ENCODE measurements at places on chromosomes 7 and 10. TPM values are rescaled to one million over a fixed set of nuclear protein-coding genes. Genes with fewer than 3 reads are reported as not detected.

The LEP gene
- total RNA-seq: not detected

GRCh38 chr10:66837335-66837734 lies 88.5 kb upstream of the LRRTM3 start:
- no peak for DNase-seq

DNA sequence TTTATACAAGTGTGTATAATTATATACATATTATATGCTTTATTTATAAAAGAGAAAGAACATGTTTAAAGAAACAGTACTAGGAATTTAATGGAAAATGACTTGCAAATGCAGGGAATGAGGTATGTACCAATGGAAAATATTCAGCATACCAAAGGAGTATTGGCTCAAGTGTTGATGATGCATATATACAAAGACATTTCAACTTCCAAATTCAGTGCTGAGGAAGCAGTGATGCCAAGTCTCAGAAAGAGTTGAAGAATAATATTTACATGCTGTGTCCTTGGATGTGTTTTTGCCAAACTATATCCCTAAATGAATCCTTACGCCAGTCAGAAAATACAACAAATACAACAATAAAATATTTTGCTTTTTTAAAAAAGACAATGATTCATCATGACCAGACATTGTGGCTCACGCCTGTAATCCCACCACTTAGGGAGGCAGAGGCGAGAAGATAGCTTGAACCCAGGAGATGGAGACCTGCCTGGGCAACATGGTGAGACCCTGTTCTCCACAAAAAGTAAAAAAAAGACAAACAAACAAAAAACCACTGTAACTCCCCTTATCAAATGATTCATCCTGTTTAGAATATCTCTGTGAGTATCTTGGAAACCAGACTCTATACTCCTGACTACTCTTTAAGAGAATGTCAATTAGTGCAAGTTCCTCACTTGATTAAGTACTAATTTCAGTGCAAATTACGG lies 157.2 kb downstream of the CHRM2 start:
- DNase-seq: no peak

- no peak for DNase-seq
Measured at GRCh38 chr7:44132039-44132438, 8.7 kb upstream of the POLD2 start.

The GTF2IRD1 gene
- total RNA-seq: 13.6 TPM

The RADIL gene
- total RNA-seq: 3.4 TPM

- no peak for DNase-seq
Measured at GRCh38 chr7:85573844-85574243, 387.0 kb upstream of the SEMA3D start.

GRCh38 chr10:112369495-112370423 lies 4.2 kb upstream of the ACSL5 start:
- no peak for DNase-seq

DNA sequence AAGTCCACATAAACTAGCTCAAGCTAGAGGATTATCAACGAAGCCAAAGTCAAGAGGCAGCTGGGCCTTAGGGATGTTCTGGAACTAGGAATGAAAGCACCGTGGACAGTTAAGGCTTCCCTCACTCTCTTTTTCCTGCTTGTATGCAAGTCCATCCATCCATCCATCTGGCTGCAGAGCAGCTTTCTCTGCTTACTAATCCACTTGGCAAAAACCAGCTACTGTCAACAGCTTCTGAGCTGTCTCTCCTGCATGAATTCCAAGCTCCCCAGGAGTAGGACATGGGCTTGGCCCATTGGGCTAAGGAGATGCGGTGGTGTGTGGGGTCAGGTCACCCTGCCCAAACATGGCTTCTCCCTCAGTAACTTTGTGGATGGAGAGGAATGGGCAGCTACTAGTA lies 66.2 kb downstream of the NAMPT start:
- DNase-seq: no peak

- DNase-seq: no peak
Measured at GRCh38 chr7:98841179-98841997, 28.4 kb downstream of the TMEM130 start.

DNA sequence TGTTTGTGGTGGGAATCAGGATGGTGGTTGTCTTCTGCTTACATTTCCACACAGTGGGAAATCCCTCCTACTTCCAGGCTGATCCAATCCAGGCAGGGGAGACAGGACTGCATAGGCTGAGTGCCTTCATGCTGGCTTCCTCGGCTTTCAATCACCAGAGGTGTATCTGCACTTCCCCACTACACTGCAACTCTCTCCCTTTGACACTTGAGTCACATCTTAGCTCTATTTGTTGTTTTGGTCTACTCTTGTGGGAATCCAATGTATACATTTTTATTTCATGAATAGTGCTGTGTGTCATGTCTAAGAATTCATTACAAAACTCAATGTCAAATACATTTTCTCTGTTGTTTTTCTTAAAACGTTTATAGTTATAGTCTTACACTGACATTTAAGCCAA lies 735.6 kb downstream of the XPNPEP1 start:
- DNase-seq: no peak

DNA sequence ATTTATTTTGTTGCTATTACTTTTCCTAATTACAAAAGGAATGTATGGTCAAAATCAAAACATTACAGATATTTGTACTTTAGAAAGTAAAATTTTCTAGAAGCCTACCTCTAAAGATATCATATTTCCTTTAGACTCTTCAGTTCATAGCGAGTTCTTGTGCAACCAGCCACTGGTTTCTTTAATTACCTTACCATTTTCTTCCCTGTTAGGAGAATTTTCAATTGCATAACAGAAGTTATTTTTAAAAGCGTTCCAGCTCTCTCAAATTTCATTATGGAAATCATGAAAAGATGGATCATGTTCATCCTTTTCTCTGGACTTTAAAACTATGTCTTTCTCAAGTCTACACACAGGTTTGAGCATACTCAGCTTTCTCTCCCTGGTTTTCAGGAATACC lies 5.0 kb upstream of the TRUB1 start:
- no peak for DNase-seq

The NCF1 gene
- not detected for total RNA-seq

The ITGA8 gene
- total RNA-seq: 2.1 TPM

GRCh38 chr7:27889800-27890199 lies 149.8 kb downstream of the TAX1BP1 start:
- no peak for DNase-seq

- no peak for DNase-seq
Measured at GRCh38 chr10:81873932-81874816, 820 bp upstream of the NRG3 start.

The PGAM2 gene
- not detected for total RNA-seq

GRCh38 chr10:101602761-101603398 lies 14.8 kb downstream of the DPCD start:
- peak; percentile 10 for DNase-seq

DNA sequence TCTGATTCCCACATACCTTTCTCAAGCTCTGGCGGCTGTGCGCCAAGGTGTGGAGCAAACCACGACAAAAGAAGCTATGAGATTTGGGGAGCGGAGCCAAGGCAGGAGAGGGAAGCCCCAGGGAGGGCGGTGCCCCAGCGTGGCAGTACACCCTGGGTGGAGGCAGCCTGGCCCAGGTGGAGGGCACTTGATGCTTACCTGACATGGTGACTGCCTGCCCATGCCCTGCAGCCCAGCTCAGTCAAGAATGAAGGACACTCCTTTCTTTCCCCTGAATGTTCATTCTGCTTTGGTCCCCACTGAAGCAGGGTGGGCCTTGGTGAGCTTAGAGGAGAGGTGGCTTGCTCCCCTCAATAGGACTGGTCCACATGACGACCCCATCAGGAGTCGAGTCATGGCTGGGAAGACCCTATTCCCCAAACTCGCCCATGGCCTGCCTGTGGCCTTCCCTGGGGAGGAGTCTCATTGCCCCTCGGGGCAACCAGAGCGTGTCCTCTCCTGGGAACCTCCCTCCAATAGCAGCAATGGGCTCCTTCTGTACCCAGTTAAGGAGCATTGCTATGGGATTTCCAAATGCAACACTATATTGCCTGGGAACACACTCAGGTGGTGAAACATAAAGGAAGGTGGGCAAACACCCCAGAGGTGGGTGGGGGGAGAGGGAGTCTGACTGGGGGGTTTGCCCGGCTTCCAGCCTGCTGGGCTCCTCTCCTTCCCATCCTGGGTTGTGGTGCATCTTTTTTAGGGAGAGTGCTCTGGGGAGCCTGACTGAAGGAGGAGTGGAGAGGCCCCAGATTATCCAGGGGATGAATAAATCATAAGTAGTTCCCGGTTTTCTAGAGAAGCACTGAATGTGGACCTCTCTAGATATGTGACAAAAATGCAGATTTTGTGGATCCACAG lies 22.7 kb downstream of the RAMP3 start:
- DNase-seq: no peak

DNA sequence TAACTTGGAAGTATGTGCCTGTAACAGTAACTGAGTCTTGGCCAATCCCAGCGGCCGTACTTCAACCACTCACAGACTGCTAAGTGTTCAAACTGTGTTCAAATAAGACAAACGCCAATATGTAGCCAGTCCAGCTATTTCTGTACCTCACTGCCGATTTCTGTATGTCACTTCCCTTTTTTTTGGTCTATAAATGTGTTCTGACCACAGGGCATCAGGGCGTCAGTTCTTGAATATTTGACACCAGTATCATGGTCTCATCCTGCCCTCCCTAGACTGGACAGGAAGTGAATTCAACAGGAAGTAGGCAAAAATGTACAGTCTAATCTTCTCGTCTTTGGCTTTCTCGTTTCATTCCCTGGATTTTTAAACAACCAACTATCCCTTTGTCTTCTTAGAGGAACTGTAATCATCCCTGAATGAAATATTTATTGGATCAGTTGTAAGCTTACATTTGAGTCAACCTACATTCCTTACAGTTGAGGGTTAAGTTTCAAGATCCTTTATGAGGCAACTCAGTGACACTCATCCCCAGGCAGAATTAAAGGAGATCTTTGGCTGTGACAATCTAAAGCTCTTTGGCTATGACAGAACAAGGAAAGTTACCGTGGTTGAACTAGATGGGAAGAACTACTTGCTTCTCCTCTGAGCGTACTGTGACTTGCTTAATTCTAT lies 232.7 kb downstream of the NSUN6 start:
- DNase-seq: no peak

DNA sequence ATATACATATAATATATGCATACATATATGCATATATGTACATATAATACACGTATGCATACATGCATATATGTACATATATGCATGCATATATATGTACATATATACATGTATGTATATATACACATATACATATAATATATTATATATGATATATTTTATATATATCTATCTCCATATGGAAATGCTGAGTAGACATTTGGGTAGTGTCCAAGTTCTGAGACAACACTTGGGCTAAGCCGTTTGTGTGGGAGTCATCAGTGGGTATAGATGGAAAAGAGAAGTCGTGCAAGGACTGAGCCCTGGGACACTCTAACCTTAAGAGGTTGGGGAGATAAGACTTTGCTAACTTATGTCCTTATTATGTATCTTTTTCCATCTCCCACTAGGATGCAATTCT lies 165.2 kb upstream of the PODXL start:
- DNase-seq: no peak

DNA sequence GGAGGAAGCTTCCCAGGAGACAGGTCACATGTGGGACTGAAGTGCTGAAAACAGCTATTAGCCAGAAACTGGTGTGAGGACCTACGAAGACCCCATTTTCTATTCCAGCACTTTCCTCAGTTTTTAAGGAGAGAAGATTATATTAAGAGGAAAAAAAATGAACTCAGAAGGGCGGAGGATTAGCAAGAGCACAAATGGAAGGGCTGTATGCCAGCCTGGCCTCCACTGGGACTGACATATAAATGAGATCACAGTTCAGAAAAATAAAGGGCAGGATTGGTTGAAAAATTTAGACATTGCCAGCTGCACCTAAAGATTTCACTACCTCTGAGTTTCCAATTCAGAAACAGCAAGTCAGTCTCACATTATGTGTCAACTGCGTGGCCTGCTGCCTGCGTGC lies 53.0 kb downstream of the GSDME start:
- no peak for DNase-seq

- DNase-seq: no peak
Measured at GRCh38 chr10:116831790-116832189, 17.5 kb upstream of the ENO4 start.

DNA sequence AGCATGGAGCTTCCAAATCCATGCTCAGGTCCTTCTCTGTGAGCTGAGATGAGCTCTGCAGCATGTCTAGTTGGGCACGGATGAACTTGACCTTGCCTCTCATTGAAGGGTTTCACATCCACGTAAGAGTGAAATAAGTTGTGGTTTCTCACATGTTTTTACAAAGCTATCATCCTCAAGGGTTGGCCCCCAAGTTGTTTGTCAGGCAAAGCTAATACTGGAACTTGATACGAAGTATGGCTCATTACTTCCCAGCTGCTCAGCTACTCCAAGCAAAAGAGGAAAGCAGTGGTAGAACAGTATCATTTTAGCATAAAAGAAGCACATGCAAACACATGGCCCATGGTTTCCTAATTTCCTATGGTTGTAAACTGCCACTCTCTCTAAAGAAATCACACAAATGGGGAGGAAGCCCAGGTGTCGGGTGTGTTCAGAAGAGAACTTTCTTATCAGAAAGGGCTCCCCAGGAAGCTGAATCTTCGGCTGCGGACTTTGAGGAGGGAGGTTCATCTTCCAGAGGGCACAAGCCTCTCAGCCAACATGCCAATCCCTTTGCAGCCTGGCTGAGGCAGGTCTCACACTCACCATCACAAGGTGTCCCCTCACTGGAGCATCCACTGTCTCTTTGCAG lies 45.3 kb downstream of the PDLIM1 start:
- no peak for DNase-seq

The HELLS gene
- 27.0 TPM for total RNA-seq

DNA sequence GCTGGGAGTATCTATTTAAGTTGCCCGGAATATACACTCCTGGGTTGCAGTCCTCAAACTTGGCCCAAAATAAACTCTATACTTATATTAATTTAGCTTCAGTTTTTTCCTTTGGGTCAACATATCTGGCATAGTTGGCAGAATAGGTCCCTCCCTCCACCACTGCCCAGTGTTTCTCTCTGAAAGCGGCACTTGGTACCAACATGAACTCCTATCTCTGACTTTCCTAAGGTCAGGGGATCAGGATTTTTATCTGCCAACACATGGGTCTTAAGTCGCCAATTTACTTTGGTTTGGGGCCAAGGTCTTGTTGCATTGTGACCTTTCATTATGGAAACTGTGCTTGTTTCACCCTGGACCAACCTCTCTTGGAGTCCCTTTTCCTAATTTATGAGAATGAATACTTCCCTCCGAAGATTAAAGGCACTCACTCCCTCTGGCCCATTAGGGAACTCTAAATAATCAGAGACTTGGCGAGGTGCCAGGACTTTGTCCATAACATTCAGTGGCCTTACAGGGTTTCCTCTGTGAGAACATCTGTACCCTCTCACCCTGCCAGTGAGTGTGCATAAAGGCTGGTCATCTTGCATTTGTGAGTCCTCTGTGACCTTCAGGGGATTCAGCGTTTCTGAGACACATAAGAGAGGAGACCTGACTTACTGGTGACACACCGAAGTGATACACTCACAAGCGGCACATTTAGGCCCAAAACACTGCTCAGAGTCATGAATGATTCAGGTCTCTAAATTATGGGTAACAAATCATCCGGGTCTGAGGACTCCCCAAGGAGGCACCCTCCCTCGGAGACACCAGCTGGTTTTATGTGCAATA lies 19.7 kb upstream of the FKBP9 start:
- DNase-seq: no peak

The AKR1C8 gene
- not detected for total RNA-seq

The CALHM1 gene
- total RNA-seq: not detected
